ENCODE measurements at places on chromosomes 13 and 19.
A peak's percentile ranks its signal among the peaks of the same experiment; 100 is the strongest.

- peak; percentile 41 for DNase-seq
Observed at GRCh38 chr13:33281951-33282595, 3.5 kb downstream of the STARD13 start.

GRCh38 chr13:76884186-76884906 is 1.9 kb downstream of the KCTD12 start:
- DNase-seq: peak; percentile 70

DNA sequence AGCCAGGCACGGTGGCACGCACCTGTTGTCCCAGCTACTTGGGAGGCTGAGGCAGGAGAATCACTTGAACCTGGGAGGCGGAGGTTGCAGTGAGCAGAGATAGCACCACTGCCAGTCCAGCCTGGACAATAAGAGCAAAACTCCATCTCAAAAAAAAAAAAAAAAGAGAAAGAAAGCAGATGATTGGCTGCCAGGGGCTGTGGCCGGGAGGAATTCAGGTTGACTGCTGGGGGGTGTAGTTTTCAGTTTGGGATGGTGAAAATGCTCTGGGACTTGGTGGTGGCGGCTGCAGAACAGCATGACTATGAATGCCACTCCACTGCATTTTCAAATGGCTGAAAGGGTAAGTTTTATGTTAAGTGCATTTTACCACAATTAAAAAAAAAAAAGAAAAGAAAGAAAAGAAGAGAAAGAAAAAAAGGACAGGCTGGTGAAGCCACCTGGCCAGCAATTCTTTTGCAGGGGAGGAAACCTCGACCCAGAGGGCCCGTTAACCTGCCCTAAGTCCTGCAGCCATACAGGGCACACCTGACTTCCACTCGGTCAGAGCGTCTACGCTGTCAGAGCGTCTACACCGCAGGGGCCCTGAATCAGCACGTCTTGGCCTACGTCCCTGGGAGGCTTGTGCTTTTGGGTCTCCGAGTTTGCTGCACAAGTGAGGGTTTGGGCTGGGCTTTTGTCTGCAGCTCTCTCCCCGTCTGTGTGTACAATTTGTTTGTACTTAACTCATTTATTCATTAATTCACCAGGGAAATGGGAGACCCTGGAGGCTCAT is 3.6 kb downstream of the ISOC2 start:
- DNase-seq: no peak

- DNase-seq: peak; percentile 35
Observed at GRCh38 chr13:35621989-35622388, 145.5 kb upstream of the MAB21L1 start.

DNA sequence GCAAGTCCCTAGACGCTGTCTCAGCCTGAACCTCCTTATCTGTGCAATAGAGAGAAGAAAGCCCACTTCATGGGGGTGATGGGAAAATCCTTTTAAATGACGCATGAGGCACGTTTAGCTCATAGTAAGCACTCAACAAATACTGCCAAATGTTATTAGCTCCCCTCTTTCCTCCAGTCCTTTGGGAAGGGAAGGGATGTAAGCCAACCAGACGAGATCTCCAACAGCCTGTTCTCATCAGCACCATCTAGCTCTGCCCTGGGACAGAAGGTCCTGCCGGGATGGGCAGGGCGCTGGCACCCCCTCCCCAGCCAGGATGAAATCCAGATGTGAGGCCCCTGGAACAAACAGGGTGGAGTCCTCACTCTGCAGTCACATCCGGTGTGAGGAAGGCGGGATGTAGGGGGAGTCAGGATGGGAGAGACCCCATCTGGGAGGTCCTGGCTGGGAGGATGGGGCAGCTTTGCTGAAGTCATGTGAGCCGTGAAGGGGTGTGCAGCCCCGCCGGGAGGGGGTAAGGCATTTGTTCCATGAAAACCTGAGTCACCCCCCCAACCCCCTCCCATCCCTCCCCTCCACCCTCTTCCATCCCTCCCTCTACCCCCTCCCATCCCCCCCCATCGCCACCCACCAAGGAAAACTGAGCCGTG is 4.6 kb downstream of the S1PR2 start:
- DNase-seq: peak; percentile 95

GRCh38 chr19:18833849-18834643 is 2.3 kb downstream of the UPF1 start:
- no peak for DNase-seq

- DNase-seq: no peak
Observed at GRCh38 chr13:99980824-99981734, 505 bp upstream of the ZIC2 start.

DNA sequence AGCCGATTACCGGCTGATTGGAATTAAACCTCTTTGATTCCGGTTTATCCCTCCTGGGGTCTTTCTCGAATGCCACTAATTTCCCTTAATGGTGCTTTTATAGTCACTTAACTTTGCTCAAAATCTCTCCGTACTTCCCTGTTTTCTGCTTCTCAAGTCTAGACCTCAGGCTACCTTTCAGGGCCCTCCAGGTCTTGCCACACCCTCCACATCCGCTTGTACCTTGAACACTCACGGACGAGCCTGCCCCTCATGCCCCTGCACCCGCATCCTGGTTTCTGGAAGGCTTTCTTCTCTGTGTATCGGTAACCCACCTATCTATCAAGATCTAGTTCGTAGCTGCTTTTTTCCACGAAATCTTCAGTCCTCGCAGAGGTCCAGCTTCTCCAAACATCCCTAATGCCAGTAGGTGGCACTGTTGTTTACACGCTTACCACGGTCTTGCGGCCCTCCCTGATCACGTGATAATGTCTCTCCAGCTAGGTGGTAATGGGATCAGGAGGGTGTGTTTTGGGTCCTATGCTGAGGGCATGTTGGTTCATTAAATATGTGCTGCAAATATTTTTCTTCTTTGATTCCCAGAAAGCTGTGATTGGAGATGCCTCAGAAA is 13.8 kb downstream of the ATP12A start:
- DNase-seq: peak; percentile 58

- peak; percentile 58 for DNase-seq
Observed at GRCh38 chr13:77563111-77563510, 27.6 kb downstream of the SCEL start.

- peak; percentile 28 for DNase-seq
Observed at GRCh38 chr13:63938851-63939250, 2523.2 kb upstream of the PCDH20 start.

DNA sequence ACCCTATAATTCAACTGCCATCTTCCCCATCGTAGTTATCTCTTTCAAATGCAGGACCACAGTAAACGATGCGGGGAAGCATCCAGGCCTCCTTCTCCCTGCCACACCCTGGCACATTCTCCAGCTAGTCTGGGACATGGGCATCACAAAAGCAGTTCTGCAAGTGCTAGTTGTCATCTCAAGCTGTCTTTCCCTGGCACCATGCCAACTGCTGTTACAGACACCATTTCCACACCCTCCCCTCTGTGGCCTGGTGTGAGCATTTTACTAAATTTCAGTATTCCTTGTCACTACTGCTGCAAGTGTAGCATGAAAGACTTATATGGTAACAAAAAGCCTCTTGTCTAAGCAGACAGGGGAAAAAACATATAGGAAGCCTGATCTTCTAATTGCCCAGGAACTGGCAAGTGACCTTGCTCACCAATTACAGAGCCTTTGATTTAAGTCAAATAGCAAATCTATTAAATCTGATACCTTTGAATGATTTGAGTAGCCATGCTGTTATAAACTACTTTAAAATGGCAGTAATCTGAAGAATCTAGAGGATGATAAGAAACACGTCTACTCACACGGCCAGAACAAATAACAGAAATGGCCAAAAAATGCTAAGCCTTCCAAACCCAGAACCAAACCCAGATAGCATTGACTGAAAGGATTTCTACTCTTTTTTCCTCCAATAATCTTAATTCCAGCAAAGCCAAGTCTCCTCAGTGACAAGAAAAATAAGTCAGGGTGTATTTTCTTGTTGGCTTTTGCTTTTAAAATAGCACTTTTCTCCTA is 179.0 kb downstream of the NUFIP1 start:
- peak; percentile 48 for DNase-seq

DNA sequence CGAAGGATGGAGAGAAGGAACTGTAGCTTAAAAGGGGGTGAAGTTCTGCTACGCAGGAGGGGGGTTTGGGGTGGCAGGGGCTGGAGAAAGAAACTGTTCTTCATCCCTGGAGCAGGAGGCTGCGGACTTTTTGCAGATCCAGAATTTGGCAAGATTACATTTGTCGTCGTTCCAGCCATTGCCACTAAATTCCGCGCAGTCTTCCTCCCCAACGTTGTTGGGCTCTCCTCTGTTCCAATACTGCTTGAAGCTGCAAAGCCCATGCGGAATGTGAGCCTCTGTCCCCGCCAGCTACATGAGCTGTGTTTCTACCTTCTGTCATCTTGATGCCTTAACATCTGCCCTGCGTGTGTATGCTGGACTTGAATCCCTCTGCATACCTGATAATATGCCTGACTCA is 4.3 kb downstream of the CD209 start:
- no peak for DNase-seq

- no peak for DNase-seq
Observed at GRCh38 chr19:46640656-46641055, 4.7 kb upstream of the GNG8 start.

DNA sequence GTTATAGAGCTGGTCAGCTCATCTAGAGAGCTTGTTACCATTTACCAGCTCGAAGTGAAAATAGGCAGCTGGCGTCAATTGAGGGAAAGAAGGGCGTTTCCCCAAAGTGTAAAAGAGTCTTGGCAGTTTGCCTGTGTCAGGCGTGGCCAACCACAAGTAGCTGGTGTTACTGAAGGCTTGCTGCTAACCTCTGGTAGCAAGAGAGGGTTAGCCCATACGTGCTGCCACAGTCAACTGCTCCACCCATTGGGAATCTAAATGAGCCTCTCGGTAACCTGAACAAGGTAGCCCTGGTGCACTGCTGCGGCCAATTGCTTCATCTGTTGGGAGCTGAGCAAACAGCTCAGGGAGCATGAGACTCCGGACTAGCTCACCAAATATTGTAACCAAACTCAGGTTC is 314.9 kb upstream of the SLITRK5 start:
- no peak for DNase-seq

- DNase-seq: no peak
Observed at GRCh38 chr19:3528080-3528479, 10.9 kb upstream of the TEKTIP1 start.

- DNase-seq: no peak
Observed at GRCh38 chr13:66585669-66586203, 644.4 kb downstream of the PCDH9 start.

- no peak for DNase-seq
Observed at GRCh38 chr13:97387890-97388289, 46.1 kb upstream of the RAP2A start.

- peak; percentile 55 for DNase-seq
Observed at GRCh38 chr19:6423499-6424194, 964 bp downstream of the KHSRP start.

GRCh38 chr19:6999933-7000332 is 21.3 kb downstream of the MBD3L2B start:
- no peak for DNase-seq

DNA sequence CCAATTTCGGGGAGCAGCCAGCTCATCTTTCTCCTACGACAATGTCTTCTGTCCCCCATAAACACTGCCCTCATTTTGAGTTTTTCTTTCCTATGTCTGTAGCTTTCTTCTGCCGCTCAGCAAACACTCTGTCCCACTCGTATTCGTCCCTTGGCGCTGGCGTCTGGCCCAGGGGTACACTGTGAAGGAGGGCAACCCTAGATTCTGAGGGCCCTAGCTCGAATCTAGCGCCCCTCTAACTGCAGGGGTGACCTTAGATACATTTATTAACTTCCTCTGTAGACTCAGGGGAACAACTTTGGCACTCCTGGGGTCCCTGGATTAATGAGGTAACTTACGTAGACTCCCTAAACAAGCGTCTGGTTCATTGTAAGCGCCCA is 677 bp upstream of the LRCH1 start:
- no peak for DNase-seq
